ENCODE measurements at places on chromosomes 1 and 21.

DNA sequence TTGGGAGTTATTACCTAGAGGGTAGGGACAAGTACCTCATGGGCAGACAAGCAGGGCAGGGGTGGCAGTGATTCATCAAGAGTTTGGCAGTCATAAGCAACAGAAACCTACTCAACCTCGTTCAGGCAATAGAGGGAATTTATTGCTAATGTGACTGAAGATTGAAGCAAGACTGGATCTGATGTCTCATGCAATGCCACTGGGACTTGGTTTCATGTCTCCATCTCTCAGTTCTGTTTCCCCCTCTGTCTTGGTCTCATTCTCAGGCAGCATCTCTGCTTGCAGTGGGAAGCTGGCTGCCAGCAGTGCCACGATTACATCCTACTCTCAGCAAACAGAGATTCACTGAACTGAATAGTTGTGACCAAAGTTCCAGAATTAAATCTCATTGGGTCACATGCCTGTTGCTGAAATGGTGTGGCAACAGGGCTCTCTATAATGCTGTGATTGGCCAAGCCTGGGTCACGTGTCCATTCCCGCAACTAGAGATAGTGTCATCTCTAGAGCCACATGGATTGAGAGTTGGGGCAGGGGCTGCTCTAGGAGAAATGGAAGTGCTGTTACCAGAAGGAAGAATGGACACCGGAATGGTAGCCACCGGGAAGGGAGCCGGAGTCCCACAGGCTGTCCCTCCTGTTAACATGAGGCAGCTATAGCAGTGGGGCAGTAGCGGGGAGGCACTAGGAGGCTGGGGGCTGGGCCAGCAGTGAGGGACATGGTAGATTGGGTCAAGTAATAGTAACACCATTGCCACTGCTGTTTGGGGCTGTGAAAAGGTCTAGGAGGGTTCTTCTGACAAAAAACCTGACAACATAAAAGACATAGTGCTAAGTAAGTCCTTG lies 3.9 kb upstream of the CDC42 start:
- DNase-seq, result no peak

GRCh38 chr1:210696709-210697108 lies 368.0 kb downstream of the HHAT start:
- no peak for DNase-seq

DNA sequence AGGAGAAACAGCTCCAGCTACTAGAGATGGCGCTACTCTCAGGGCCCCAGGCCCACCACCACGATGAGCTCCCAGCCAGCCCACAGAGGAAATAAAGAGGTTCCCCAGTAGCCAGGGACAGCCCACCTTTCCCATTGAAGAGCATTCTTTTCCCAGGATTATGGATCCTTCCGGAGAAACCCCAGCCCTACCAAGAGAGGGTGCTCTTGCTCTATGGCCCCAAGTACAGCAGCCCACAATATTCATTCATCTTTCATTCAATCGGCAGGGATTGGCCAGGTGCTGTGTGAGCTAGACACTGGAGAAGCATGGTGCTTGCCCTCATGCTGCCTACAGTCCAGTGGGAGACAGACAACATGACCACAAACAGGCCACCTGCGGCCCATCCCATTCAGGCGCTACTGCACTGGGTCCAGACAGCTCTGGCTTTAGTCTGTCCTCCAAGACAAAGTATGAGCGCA lies 29.9 kb downstream of the PMVK start:
- DNase-seq, result no peak

- no peak for DNase-seq
These were observed 12.6 kb downstream of the SLAMF8 start for GRCh38 chr1:159839116-159839849.

DNA sequence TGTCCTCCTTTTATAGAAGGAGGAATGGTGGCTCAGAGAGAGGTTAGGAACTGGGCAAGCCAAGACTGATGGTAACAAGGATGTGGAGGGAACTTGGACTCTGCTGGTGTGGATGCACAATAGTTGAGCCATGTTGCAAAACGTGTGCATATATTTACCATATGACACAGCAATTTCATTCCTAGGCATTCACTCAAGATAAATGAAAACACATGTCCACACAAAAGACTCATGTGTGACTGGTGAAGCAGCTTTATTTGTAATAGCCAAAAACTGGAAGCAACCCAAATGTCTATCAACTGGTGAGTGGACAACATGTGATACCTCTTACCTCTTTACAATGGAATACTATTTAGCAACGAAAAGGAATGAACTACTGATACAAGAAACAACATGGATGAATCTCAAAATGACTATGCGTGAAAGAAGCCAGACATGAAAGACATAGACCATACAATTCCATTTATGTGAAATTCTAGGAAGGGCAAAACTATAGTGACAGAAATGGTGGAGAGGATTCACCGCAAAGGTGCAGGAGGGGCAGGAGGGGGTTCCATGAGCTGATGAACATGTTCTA lies 36.2 kb downstream of the CAMK2N1 start:
- DNase-seq, result no peak

DNA sequence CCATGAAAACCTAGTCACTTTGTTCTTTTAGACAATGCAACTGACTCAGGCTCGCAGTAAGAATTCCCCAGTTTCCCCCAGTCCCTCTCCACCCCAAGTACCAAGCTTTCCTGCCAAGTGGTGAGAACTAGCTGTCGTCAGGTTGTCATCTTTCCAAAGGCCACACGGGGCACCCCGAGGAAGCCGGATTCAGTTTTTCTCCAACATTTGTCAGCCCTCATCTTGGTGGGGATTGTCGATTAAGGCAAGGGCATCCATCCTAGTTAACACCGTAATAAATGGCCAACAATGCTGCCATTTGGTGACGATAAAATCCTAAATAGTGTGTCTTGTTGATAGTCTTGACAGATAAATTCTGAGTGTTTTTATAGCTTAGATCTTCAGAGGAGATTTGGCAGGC lies 55.9 kb upstream of the PROX1 start:
- DNase-seq, result no peak

- DNase-seq, result no peak
These were observed 719 bp downstream of the EYA3 start for GRCh38 chr1:28087614-28088167.

DNA sequence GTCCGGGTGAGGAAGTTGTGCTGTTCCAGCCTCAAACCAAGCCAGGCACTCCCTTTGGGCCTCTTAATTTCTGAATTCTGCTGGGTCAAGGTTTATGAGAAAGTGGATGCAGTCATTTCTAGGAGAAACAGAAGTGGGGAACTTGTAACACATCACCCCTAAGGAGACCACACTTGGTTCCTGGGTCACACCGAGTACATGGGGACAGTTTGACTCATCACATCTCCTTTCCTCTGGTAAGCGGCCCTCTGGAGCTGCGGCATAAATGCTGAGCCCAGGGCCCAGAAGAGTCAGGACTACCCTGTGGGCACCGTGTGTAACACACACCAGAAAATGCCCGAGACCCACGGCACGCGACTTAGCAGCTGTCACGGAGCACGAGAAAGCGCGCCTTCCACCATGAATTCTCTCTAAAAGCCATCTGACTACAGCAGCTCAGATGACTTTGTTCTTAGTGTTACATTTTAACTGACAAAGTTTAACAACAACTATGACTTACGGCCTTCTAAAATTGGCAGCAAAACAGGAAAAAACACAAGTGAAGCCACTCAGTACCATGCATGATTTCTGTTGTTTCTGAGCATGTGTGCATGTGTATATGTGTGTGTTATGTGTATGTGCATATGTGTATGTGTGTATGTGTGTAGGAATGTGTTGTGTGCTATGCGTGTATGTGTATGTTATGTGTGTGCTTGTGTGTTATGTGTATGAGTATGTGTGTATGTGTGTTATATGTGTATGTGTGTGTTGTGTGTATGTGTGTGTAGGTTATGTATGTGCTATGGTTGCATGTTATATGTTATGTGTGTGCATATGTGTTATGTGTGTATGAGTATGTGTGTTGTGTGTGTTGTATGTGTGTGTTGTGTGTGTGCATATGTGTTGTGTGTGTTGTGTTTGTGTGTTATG lies 50.8 kb downstream of the TOMM20 start:
- no peak for DNase-seq

GRCh38 chr1:95340061-95340460 lies 106.1 kb downstream of the RWDD3 start:
- no peak for DNase-seq

- DNase-seq, result no peak
These were observed 46.8 kb downstream of the MACO1 start for GRCh38 chr1:25477448-25478034.

DNA sequence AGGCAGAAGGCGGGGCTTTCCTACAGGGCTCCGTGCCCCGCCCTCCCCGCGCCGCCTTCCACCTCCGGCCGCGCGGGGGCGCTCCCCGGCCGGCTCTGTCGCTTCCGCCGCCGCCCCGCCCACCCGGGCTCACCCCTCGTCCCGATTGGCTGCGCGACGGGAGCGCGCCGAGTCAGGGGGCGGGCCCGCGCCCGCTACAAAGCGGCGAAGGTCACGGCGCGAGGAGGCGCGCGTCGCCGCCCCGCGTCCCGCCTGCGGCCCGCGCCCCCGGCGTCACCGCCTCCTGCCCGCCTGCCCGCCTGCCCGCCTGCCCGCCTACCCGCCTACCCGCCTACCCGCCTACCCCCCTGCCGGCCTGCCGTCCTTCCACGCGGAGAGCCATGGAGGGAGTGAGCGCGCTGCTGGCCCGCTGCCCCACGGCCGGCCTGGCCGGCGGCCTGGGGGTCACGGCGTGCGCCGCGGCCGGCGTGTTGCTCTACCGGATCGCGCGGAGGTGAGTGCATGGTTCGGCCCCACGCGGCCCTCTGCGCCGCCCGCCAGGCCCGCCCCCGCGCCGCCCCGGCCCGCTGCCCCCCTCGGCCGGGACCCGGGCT lies at the start of gene TMEM201:
TMEM201 (plus strand) TSS at position 361 of the 593 bp plus-strand sequence; CDS start at position 381, 20 bp downstream.
- peak; percentile 97 for DNase-seq

DNA sequence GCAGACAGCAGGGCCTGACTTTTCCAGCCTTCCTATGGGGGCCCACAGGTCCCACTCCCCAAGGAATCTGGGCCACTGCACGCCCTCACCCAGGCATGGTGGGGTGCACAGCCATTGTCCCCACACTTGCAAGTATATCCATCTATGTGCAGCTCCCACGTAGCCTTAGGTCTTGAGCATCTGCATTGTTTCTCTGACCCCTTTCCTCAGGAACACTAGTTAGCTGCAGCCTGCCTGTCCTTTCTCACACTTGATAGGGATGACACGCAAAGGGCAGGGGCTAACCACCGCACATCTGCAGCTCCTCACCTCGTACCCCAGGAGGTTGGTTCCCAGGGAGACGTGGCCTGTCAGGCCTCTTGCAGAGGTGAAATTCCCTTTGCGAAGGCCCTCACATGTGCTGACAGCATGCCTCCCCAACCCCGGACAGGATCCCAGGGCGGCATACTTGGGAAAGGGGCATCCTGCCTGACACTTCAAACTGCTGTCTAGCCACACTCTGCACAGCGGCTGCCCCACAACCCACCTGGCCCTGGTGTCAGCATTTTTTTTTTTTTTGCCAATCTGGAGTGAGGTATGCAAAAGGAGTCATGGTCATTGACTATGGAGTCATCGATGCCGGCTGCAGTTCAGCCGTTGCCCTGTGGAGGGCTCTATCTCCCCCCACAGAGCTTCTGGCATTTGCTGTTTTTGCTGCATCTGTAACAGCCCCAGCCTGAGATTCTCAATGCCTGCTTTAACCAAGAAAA lies 5.0 kb downstream of the JMJD4 start:
- peak; percentile 85 for DNase-seq

DNA sequence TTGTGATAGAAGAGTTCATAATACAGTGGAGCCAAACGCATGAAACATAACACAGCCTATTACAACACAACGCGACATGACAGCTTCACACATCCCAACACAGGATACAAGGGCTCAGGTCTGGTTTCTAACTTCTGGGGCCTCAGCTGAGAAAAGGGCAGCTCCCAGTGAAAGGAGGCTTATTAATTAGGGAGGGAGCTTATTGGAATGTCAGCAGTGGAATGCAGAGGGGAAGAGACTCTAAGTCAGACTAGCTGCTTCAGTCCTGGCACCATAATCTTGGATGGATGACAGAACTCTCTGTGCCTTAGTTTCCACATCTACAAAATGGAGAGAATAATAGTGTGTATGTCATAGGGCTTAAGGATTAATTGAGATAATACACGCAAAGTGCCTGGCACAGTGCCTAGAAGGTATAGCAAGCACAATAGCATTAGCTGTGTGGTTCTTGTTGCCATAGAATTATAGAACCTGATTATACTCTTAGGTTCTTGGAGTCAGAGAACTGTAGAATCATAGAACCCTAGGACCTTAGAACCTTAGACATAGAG lies 22.7 kb upstream of the SLC2A1 start:
- no peak for DNase-seq

- DNase-seq, result no peak
These were observed 54.7 kb upstream of the DSCAM start for GRCh38 chr21:40901691-40902090.

DNA sequence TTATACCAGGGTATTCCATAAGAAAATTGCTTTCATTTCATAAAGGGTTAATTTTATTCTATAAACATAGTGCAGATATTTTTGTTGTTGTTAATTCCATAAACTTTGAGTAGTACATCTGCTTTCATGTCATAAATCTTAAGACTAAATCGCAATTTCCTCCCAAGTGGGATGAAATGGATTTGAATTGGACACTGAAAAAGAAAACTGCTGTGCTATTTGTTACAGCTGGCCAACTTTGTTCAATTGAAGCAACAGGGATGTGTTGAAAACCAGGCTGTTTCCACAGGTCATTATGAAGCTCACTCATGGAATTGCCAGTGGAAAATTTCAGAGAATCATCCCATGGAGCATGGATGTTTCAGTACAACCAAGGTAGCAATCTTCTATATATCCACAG lies 252.5 kb upstream of the RGS18 start:
- no peak for DNase-seq

- no peak for DNase-seq
These were observed 337.5 kb upstream of the RUNX1 start for GRCh38 chr21:35386491-35387079.

GRCh38 chr1:183346276-183346732 lies 71.9 kb downstream of the NMNAT2 start:
- DNase-seq, result no peak

DNA sequence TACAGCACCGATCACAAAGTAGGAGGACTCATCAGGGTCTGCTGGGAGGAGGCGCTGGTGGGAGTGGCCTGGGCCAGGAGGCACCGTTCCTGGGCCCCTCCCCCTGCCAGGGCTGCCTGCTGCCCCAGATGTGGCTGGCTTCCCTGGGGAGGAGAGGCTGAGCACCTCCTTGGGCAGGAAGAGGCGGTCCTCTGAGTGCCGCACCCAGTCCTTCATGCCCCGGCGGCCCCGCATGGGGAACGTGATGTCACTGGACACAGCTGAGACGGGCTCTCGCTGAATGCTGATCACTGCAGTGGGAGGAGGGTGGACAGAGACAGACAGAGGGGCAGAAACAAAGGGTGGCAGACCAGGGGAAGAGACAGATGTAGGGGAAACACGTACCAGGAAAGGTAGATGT lies 24.8 kb downstream of the ADGRB2 start:
- DNase-seq, result no peak

- no peak for DNase-seq
These were observed 5.7 kb upstream of the CCT8 start for GRCh38 chr21:29078869-29079767.

- no peak for DNase-seq
These were observed 20.2 kb upstream of the IVNS1ABP start for GRCh38 chr1:185337246-185337645.
